ENCODE measurements at places on chromosomes 11 and 22.

DNA sequence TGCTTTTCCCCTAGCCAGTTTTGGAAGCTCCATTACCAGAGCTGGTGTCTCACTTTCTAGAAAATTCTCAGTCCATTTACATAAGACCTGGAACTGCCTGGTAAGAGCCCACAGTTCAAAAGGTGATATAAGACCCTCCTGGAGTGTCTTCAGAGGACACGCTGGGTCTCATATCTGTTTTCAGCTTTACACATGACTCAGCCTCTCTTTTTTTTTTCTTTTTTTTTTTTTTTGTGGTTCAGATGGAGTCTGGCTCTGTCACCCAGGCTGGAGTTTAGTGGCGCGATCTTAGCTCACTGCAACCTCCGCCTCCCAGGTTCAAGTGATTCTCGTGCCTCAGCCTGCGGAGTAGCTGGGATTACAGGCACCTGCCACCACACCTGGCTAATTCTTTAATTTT lies 30.7 kb downstream of the WEE1 start:
- DNase-seq: no peak

- DNase-seq: no peak
These were observed 24.3 kb upstream of the PICK1 start for GRCh38 chr22:38032681-38033521.

DNA sequence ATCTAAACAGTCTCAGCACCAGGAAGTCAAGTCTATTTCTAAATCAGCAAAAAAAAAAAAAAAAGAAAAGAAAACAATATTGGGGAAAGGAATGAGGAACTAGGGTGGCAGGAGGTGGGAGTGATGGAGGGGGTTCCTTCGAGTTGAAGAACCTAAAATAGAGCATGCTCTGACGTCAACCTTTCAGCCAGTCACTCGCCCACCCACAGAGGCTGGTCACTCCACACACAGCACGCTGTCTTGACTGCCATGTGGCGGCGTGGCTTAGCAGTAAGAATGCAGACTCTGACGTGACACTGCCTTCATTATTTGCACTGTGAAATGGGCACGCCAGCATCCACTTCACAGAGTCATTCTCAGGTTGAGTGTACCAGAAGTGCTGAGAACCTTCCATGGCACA lies 48.3 kb downstream of the LARGE1 start:
- no peak for DNase-seq

DNA sequence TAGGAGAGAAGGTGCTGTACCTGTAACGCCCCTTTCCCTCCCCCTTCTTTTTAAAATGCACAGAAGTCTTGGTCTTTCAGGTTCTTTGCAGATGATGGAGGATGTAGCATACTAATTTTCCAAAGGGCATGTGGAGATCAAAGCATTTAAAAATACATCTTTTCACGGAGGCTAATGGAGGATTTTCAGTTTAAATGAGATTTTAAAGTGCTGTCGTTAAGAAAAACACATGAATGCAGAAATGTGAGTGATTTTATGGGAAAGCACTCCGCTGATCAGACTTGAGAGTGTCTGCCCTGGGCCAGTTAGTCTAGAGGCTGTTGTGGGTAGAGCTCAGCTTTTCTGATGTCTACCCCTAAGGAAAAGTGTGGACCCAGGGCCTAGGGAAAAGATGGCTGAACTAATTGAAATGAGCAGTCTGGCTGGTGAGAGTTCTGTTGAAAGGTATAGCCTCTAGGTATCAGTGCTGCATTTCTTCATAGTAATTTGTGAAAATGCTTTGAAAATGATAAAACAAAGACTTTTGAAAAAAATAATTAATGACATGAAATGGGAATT lies 2.5 kb downstream of the AMOTL1 start:
- DNase-seq: no peak

GRCh38 chr11:113906038-113906437 lies 1.4 kb downstream of the HTR3B start:
- DNase-seq: no peak
